Activated CD8-positive, alpha-beta T cell treated with anti-CD3 and anti-CD28 coated beads for 36 hours (primary cell): ENCODE measurements at places on chromosomes 12 and 14. TPM values are rescaled to one million over a fixed set of nuclear protein-coding genes. Genes with fewer than 3 reads are reported as not detected.
A peak's percentile ranks its signal among the peaks of the same experiment; 100 is the strongest.

Gene NRXN3
- not detected for total RNA-seq

Gene A2ML1
- not detected for total RNA-seq

GRCh38 chr14:65263177-65263788, 149.2 kb upstream of the FUT8 start:
- no peak for DNase-seq
- no peak overlapping the region for H3K4me3 ChIP-seq
- no peaks in the 10 kb centered on the region for H3K27me3 ChIP-seq
- no peak overlapping the region for H3K27ac ChIP-seq
- H3K4me1 ChIP-seq = peaks cover 11% of the 10 kb centered on the region
- H3K36me3 ChIP-seq = peaks cover 1% of the 10 kb centered on the region

DNA sequence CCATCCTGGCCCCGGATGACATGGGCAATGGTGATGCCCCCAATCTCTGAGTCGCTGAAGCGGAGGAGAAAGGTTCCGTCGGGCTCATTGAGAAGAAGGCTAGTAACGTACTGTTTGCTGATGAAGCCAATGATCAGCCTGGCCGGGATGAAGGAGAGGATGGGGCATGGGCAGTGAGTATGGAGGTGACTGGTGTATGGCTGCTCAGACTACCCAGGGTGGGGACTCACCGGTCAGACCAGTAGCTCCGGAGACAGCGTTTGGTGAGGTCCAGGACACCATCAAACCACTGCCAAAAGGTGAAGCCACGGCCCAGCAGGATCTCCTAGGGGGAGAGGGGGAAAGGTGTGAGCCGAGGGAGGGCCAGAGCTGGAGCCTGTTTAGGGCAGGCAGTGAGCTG, 10.9 kb downstream of the NAB2 start:
- H3K36me3 ChIP-seq = peaks cover 64% of the 10 kb centered on the region
- no peak overlapping the region for H3K4me3 ChIP-seq
- DNase-seq = no peak
- peaks cover 67% of the 10 kb centered on the region for H3K4me1 ChIP-seq

DNA sequence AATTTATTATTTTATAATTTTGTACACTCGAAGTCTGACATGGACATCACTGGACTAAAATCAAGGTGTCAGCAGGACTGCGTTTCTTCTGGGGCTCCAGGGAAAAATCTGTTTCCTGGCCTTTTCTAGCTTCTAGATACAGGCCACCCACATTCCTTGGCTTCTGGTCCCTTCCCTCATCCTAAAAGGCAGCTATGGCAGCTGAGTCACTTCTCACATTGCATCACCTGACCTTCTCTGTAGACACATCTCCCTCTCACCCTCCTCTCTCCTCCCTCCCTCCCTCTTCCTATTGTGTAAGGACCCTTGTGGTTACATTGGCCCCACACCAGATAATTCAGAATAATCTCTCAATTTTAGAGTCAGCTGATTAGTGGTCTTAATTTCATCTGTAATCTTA, 92.4 kb downstream of the RPS6KA5 start:
- no peak overlapping the region for H3K4me3 ChIP-seq
- H3K27ac ChIP-seq = peak overlapping the region; percentile 30
- H3K4me1 ChIP-seq = peaks cover 49% of the 10 kb centered on the region
- no peaks in the 10 kb centered on the region for H3K27me3 ChIP-seq

DNA sequence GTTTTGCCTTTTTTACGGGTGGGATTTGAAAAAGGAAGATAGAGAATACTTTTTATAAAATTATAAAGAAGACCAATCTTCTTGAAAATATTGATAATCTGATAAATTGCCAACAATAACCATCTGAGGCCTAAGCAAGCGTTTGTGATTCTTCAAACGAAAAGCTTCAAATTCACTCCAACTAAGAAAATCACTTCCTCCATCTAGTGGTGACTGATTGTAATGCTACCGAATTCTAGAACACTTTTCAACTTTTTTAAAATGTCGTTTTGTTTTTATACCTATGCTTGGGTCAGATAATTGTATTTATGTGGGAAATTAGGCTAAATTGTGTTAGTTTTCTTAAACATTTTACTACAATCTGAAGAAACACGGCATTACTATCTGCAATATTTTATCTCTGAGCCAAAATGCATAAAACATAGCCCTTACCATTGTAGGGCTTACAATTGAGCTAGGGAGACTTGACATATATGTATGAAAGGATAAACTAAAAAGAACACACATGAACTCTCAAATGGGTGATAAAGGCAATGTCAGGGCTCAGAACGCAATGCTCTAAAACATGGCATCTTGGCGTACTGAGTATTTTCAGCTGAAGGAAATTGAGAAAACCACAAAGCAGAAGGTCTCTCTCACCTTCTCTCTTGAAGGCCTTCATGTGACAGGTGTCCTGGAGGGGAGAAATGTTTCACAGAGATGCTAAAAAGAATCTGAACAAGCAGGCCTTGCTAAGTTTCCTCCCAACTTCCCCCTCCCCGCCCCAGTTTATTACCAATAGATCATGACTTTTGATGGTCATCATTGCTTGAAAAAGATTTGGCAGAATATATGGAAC, 36.8 kb upstream of the G2E3 start:
- H3K27me3 ChIP-seq = no peaks in the 10 kb centered on the region
- H3K27ac ChIP-seq = no peak overlapping the region
- no peak for DNase-seq
- no peak overlapping the region for H3K4me3 ChIP-seq

GRCh38 chr14:105417690-105418121, 1.9 kb upstream of the MTA1 start:
- peaks cover 25% of the 10 kb centered on the region for H3K4me1 ChIP-seq
- peaks cover 15% of the 10 kb centered on the region for H3K36me3 ChIP-seq
- no peak overlapping the region for H3K27ac ChIP-seq
- H3K4me3 ChIP-seq = no peak overlapping the region
- peaks cover 11% of the 10 kb centered on the region for H3K27me3 ChIP-seq
